Omental fat pad (tissue), 4 donors: ENCODE measurements at places on chromosomes 16 and 17.

- DNase-seq: no peak
Observed at GRCh38 chr17:46868689-46869187, 17.4 kb downstream of the WNT9B start.

- DNase-seq: no peak
Observed at GRCh38 chr16:51388516-51388951, 237.5 kb upstream of the SALL1 start.

- DNase-seq: peak; percentile 37
Observed at GRCh38 chr16:10752843-10753523, 9.3 kb downstream of the NUBP1 start.

GRCh38 chr17:82195675-82196672 lies 16.7 kb downstream of the CCDC57 start:
- no peak for DNase-seq

DNA sequence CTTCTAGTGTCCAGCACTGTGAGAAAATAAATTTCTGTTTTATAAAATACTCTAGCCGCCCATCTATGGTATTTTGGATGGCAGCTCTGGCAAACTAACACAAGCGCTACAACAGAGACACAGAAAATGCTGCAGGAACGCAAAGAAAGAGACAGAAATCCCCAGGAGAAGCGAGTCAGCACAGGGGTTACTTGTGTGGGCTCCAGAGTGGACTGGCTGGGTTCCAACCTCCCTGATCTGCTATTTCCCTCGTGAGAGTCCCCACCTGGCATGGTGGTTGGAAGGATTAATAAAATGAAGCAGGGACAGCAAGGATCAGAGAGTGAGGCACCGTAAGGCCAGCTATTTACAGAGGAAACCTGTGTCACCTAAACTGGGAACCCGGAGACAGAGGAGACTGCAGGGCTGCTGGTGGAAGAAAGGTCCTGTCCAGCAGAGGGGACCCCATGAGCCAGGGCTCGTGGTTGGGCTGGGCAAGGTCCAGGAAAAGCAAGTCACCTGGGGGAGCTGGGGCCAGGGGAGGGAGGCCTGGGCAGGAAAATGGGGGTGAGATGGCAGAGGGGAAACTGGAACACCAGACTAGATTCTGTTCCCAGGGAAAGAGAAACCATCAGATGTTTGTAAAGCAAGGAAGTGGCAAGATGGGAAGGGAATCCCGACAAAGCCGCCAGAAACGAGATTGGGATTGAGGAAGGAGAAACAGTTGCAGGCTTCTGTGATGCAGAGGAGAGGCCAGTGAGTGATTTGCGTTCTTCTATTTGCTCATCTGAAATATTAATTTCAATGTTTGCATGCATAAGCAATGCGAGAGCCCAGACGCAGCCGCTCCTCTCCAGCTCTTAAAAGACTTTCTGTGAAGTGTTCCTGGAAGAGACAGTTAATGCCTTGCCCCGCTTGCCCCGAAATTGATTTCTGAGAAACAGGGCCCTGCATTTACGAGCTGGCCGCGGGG lies 63.0 kb upstream of the TEKT3 start:
- DNase-seq: no peak

- no peak for DNase-seq
Observed at GRCh38 chr16:16141141-16141540, 82.2 kb downstream of the ABCC6 start.

DNA sequence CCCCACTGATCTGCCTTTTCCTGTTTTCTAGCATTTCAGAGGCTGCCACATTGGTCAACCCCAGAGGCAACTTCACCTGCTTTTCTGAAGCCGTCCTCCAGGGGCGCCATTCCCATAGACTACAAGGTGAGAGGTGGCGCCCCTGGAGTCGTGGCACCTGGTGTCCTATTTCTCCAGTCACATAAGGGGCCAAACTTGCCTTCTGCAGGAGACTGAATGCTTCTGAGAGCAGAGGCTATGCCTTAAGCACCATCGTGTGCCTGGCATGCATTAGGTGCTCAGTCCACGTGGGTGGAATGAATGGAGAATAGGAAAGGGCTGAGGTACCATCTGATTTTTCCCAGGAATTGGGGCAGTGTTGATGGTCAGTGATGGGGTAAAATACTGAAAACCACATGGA lies 164.8 kb downstream of the HAPSTR1 start:
- DNase-seq: no peak

DNA sequence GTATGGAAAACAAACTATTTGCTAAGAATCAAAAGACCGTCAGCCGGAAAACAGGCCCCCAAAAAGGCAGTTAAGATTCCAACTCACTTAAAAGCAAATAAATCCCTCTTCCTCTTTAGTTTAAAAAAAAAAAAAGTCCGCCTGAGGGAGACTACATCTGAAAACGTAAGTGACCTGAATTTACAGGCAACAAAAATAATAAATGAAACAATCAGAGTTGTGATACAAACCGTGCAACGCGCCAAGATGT lies 1.1 kb downstream of the KANSL1 start:
- no peak for DNase-seq

DNA sequence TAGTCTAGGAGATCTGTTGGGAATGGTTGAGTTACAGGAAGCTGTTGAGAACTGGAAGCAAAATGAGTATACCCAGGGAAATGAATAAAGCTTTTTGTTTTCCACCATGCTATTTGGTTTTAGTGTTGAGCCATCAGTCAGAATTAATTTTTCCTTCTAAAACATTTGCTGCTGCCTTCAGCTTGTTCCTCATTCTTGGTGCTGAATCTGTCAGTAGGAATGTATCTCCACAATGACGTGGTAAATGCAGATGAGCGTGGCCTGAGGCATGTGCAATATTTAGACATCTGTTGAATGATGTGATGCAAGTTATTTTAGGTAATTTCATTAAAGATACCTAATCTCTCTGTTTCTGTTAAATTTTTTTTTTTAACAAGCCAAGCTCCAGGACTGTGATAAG lies 10.9 kb downstream of the HAPSTR1 start:
- DNase-seq: no peak

- DNase-seq: no peak
Observed at GRCh38 chr16:73154063-73154870, 106.3 kb upstream of the ZFHX3 start.

GRCh38 chr17:34241062-34241461 lies 14.0 kb upstream of the CCL2 start:
- DNase-seq: no peak

GRCh38 chr17:10809605-10810004 lies 5.7 kb upstream of the TMEM238L start:
- DNase-seq: no peak

- DNase-seq: no peak
Observed at GRCh38 chr17:12046786-12047185, 26.1 kb downstream of the MAP2K4 start.

DNA sequence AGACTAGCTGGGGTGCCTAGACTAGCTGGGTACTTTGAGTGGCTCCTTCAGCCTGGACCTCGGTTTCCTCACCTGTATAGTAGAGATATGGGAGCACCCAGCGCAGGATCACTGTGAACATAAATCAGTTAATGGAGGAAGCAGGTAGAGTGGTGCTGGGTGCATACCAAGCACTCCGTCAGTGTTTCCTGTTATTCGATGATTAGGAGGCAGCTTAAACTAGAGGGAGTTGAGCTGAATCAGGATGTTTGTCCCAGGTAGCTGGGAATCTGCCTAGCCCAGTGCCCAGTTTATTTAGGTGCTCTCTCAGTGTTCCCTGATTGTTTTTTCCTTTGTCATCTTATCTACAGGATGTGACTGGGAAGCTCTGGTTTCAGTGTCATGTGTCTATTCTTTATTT lies 8.4 kb upstream of the TMEM235 start:
- DNase-seq: no peak

DNA sequence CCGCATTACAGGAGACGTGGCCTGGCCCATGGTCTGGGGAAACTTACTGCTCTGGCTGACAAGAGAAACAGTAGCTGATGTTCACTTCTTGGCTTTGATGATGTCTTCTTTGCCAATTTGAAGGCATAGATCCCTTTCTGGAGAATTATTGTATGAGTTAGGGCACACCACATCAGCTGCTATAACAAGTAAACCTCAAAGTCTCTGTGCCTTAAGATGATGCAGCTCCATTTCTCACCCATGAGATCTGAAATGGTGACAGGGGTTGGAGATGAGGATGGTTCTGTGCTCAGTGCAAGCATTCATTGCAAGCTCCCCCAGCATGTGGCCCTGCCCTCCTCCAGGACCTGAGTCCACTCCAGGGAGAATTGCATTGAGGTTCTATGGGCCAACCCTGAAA lies 157.4 kb downstream of the IRX5 start:
- DNase-seq: no peak

DNA sequence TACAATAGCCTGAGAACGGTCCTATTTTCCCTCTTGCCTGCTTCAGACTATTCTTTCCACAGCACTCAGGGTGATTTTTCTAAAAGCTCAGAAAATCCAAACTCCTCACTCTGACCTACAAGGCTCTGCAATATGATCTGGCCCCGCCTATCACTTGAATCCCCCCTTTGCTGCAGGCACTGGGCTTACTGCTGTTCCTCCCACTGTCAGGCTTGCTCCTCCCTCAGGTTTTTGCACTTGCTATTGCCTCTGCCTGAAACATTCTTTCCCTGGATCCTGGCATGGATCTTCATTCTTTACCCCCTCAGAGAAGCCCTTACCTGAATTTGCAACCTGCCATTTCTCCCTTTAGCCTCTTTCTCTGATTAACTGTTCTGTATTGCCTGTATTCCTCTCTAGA lies 52.3 kb downstream of the RPGRIP1L start:
- DNase-seq: no peak

- no peak for DNase-seq
Observed at GRCh38 chr17:34206569-34206968, 48.5 kb upstream of the CCL2 start.

GRCh38 chr17:45791935-45792334 lies 7.8 kb downstream of the CRHR1 start:
- no peak for DNase-seq

- DNase-seq: no peak
Observed at GRCh38 chr17:8892338-8892690, 24.8 kb upstream of the PIK3R6 start.

- no peak for DNase-seq
Observed at GRCh38 chr16:47109361-47109760, 34.4 kb downstream of the NETO2 start.

DNA sequence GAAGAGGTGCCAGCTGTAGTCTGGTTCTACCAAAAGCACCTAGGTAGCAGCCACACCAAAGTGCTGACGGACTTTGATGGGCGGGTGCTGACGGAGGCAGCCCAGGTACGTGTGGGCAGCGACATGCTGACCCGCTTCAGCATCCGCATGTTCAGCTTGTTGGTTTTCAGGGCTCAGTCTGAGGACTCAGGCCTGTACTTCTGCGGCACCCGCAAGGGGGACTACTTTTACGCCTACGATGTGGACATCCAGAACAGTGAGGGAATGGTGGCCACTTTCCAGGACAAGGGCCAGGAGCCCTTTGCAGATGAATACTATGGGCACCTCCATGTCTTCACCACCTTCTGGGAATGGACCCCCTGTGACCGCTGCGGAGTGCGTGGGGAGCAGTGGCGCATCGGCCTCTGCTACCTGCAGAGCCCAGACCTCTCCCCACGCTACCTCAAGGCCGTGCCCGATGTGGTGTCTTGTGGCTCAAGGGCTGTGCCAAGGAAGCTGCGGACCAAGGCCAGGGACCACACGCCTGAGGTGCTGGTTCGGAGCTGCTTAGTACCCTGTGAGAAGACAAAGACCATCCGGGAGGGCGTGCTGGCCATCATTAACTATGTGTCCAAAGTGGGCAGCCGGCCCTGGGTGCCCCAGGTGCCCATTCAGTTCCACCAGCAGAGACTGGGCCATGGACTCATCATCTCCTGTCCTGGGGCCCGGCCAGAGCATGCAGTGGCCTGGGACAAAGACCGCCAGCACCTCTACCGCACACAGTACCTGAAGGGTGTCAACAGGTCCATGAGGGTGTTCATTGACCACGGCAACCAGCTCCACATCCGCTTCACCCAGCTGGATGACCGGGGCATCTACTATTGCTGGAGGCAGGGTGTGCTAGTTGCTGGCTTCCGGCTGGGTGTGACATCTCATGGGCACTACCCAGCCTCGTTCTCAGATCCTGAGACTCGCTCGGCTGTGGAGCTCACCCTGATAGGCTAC lies 5.0 kb upstream of the EFTUD2 start:
- no peak for DNase-seq

GRCh38 chr16:63980763-63981162 lies 1141.1 kb downstream of the CDH11 start:
- no peak for DNase-seq
